NCI-H1436 (cell line): ENCODE measurements at places on chromosomes 4 and X.

DNA sequence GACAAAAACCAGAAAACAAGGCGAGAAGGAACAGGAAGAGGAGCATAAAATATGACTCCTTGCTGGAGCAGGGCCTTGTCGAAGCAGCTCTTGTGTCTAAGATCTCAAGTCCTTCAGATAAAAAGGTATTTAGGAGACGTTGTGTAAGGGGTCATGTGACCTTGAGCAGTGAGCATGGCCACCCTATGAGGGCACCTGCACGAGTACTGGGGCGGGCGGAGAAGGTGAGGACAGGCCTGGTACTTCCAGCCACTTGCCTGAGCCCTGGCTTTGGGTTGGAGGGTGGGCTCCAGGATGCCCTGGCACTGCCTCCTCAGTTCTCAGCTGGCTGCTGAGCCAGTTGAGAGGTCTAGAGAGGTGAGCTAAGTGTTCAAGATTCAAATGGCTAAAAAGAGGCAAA, 29.9 kb downstream of the NSD2 start:
- no peak for DNase-seq

DNA sequence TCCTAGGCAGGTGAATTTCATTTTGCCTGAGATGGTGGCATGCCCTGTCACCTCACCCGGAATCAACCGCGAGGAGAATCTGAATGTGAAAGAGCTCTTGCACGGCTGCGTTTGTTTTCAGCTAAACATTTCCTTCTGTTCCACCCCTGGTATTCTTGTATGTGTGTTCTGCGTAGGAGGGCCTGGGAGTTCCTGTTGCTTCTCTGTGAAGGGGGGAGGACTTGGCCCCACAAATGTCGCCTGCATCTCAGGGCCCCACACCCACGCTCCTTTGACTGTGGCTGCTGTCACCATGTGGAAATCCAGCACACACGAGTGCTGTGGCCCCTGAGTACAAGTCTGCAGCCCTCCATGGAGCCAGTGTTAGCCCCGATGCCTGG, 45.8 kb upstream of the CLCN4 start:
- no peak for DNase-seq

DNA sequence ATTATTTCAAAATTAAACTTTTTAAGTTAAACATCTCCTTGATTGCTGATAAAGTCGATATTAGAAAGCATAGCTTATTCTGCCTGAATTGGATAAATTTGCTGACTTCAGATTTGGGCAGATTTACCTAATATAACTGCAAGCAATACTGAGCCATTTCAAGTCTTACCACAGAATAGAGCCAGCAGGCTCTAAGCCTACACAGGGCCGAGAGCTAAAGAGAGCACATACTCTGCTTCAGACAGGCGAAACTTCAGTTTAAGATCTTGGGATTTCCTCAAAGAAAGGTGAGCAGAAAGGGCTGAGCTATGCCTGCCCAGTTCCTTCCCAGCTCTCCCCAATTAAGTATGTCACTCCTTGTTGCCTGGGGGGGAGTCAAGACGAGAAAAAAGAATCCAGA, 240.6 kb upstream of the NOCT start:
- no peak for DNase-seq

- no peak for DNase-seq
These were observed 9.8 kb downstream of the AKAP17A start for GRCh38 chrX:1601051-1601767.

- no peak for DNase-seq
These were observed 31.0 kb downstream of the CC2D2A start for GRCh38 chr4:15500701-15501100.
